ENCODE measurements at places on chromosomes 6 and 20.

DNA sequence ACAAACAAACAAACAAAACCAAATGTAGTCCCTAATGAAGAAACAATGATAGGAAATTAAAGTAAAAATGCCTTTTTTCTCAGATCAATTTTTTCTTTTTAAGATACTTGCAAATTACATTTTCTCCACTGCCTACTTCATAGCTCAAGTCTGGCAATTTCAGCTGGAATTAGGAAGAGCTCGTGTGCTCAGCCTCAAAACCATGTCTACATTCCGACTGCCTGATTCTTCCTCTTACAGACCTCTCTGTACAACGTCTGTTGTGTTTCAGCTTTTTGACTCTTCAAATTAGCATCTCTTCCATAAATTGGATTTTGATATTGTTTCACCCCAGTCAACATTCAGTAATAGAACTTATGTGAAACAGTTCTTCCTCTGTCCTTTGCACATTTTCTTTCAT, 9.3 kb upstream of the EDN1 start:
- H3K27ac ChIP-seq, result no peak overlapping the region
- no peak overlapping the region for H3K4me3 ChIP-seq
- peaks cover 26% of the 10 kb centered on the region for H3K27me3 ChIP-seq
- DNase-seq, result no peak

DNA sequence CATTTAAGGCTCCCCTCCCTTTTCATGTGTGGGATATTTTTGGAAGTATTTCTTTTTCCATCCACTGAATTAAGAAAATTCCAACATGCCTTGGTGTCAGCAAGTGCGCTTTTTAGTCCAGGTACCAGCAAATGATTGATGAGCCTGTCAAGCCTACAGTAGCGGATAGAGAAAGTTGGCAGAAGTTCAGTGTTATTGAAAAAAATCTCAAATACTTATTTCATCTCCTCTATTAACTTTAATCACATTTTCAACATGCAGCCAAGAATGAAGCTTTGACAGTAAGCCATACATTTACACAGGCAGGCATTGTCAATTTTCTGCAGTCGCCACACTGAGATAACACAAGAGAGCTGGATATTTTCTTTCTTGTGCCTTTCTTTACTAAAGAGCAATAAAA, 50.4 kb downstream of the BLOC1S5 start:
- peaks cover 37% of the 10 kb centered on the region for H3K36me3 ChIP-seq
- no peak for DNase-seq
- no peaks in the 10 kb centered on the region for H3K27me3 ChIP-seq
- H3K4me3 ChIP-seq, result no peak overlapping the region

GRCh38 chr6:42366999-42367352, 84.8 kb downstream of the TRERF1 start:
- peak overlapping the region; percentile 71 for H3K4me3 ChIP-seq
- H3K27ac ChIP-seq, result peak overlapping the region; percentile 93
- peaks cover 71% of the 10 kb centered on the region for H3K4me1 ChIP-seq
- no peak for DNase-seq
- no peaks in the 10 kb centered on the region for H3K27me3 ChIP-seq
- peaks cover 10% of the 10 kb centered on the region for H3K36me3 ChIP-seq

DNA sequence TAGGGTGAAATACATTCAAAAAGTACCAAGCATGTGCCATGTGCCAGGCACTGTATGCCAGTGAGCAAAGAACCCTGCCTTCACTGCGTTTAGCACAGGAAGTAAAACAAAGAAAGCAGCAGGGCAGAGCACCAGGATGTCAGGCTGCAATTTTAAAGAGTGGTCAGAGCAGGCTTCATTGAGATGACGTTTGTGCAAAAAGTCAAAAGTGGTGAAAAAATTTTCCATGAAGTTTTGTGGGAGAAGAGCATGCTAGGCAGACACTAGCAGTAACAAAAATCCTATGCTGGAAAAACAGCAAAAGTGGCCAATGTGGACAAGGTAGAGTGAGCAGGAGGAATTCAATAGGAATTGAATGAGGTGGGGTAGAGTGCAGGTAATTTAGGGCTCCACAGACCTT, 31.3 kb downstream of the AKIRIN2 start:
- H3K4me3 ChIP-seq, result no peak overlapping the region
- H3K27ac ChIP-seq, result peak overlapping the region; percentile 42
- peaks cover 12% of the 10 kb centered on the region for H3K4me1 ChIP-seq

DNA sequence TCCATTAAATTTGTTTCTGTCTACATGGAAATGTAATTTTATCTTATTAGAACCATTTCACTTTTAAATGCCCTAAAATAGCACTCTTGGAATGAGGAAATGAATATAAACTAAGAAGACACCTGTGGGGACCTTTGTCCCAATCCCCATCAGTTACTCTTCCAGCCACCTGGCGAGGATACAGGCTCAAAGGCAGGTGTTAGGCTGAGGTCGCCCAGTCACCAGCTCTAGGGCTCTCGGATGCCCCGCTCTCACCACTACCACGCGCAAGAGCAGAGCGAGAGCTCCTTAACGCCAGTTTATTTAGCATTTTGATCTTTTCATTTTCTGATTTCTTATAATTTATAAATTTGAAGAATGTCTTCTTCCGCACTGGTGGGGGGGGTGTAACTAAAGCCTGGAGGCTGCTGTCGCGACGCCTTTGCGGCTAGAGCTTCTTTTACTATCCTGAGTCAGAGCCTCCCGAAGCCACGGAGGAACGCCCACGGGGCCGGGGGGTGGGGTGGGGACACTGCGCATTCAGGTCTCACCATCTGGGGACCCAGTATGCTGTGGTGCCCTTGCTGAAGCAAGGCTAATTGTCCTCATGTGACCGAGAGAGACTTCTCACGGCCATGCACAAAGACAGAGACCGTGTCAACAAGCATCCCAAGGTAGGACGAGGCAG, 38.7 kb upstream of the AFDN start:
- no peaks in the 10 kb centered on the region for H3K4me1 ChIP-seq
- no peak overlapping the region for H3K4me3 ChIP-seq
- no peak for DNase-seq

DNA sequence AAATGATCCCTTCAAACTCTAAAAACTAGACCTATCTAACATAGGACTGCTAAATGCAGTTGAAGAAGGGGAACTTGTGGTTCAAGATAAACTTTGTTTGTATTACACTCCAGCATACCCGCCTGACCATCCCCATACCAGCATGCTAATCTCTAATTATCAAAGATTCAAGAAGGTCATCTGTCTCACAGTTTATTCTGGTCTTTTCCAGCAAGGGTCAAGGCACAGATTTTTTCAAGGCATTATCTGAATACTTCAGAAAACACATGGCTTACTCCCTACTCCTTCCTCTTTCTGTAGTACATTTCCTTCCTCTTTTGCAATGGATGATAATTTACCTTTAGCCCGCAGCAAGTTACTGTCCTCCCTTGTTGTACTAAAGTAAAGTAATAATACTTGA, 174.1 kb downstream of the PKHD1 start:
- no peak overlapping the region for H3K27ac ChIP-seq
- peaks cover 9% of the 10 kb centered on the region for H3K27me3 ChIP-seq
- H3K4me3 ChIP-seq, result no peak overlapping the region
- H3K4me1 ChIP-seq, result no peaks in the 10 kb centered on the region
- DNase-seq, result no peak

DNA sequence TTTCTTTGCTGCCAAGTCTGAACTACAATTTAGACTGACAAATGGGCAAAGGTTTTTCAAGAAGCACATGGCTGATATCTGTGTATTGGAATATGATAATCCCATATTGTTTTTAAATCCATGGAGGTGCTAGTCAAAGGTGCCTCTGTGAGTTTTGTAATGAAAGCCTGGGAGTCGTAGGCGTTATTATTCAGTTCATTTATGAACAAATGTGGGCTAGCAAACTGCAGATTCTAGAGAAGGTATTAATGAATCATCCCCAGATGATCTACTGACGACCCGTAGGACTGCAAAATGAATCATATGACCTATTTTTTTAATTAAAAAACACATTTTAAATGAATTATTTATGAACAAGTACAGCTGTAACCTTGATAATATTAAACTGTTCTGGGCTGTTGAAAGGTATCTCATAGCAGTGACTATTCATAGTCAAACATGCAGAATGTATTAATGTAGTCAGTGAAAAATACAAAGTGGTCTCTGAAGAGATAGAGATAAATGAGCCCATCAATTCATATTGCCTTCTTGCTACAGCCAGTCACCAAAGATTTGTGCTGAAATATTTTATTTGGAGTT, 1317.8 kb upstream of the MAP3K7 start:
- no peaks in the 10 kb centered on the region for H3K36me3 ChIP-seq
- no peak overlapping the region for H3K27ac ChIP-seq
- no peak overlapping the region for H3K4me3 ChIP-seq
- H3K27me3 ChIP-seq, result no peaks in the 10 kb centered on the region
- DNase-seq, result no peak

DNA sequence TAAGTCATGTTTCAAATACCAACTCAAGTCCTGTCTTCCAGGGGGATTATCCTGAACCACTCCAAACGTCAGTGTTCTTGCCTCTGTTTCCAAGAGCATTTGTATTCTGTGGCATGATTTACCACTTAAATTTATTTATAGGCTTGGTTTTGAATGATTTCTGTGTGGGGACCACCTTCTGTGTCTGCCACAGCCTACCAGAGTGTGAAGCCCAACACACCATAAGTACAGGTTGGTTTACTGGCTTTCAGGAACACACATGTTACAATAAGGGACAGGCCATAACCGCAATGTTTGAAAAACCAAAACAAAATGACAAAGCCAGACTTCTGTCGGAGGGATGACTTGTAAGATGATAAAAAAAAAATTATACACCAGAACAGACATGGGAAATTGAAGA, 56.5 kb upstream of the MAP3K7 start:
- H3K4me3 ChIP-seq, result no peak overlapping the region
- no peak for DNase-seq
- H3K27me3 ChIP-seq, result peaks cover 25% of the 10 kb centered on the region
- no peaks in the 10 kb centered on the region for H3K36me3 ChIP-seq
- no peak overlapping the region for H3K27ac ChIP-seq

GRCh38 chr6:112338166-112338709, 8.9 kb upstream of the RFPL4B start:
- H3K4me1 ChIP-seq, result no peaks in the 10 kb centered on the region
- no peaks in the 10 kb centered on the region for H3K36me3 ChIP-seq
- no peak for DNase-seq

DNA sequence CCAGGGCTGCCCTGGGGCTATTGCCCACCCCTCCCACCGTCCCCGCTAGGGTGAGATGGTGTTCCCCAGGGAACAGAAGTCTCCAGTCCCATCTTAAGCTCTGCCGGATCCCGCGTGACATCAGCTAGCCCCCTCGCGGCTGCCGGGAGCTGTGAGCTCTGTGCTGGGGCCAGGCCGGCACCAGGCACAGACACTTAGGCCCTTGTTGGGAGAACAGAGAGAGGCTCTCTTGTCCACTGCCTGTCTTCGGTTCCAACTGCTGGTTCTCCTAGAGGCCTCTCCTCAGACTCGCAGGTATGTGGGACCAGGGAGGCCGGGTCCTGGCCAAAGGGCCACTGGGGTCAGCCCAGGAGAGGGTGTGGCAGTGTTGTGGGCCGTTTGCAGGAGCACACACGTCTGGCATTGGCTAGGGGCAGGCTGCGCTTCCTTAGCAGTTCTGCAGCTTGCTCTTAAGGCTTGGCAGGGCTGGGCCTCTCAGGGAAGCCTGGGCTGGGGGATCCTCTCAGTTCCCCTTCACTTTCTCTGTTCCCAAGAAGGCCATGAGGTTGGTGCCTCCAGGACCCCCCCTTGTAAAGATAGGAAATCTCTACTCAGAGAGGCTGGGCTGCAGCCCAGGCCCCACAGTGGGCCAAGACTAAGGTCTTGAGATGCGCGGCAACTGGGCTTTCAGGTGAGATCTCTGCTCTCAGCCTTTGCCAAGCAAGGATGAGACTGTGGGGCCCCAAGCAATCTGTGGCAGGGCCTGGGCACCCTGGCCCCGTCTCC, 6.3 kb downstream of the SGK2 start:
- no peaks in the 10 kb centered on the region for H3K27me3 ChIP-seq
- no peak overlapping the region for H3K4me3 ChIP-seq

DNA sequence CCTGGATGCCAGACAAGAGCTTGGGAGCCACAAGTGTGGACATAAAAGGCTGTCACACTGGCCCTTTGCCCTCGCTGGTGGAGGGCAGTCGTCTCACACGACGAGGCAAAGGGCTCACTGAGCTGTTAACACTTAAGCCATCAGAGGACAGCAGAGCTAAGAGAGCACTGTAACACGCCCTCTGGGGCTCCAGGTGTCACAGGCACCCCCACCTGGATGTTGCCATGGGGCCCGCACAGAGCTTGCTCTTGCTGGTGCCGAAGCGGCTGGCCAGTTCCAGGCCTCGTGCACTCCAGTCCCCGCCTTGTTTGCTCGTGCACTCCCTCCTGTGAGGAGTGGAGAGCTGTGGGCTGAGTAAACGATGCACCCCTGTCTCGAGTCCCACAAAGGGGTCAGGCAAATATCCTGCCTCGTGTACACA, 37.4 kb downstream of the SLC35D3 start:
- peaks cover 6% of the 10 kb centered on the region for H3K4me1 ChIP-seq
- DNase-seq, result no peak
- peaks cover 33% of the 10 kb centered on the region for H3K27me3 ChIP-seq
- H3K4me3 ChIP-seq, result no peak overlapping the region
- no peak overlapping the region for H3K27ac ChIP-seq

- no peak for DNase-seq
- H3K4me3 ChIP-seq, result no peak overlapping the region
- H3K27ac ChIP-seq, result no peak overlapping the region
Measured at GRCh38 chr6:123551939-123552707, 84.6 kb downstream of the TRDN start.

DNA sequence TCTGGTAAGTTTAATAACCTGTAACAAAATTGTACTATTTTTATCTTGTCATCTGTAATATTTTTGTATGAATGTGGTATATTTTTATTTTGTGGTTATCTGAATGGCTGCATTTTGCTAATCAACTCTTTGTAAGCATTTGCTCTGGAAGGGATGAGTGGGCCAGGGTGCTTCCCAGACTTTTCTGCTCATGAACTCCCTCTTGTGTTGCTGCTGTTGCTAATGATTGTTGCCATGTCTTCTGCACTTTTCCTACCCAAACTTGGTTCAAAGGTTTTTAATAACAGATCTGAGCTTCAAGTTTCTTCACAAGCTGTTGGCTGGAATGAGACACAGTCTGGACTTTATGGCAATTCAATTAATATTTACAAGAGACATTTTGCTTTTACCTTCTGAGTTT, 1005.7 kb downstream of the HACE1 start:
- no peaks in the 10 kb centered on the region for H3K36me3 ChIP-seq
- no peaks in the 10 kb centered on the region for H3K27me3 ChIP-seq
- H3K4me1 ChIP-seq, result no peaks in the 10 kb centered on the region
- H3K27ac ChIP-seq, result no peak overlapping the region
- no peak overlapping the region for H3K4me3 ChIP-seq
- DNase-seq, result no peak

DNA sequence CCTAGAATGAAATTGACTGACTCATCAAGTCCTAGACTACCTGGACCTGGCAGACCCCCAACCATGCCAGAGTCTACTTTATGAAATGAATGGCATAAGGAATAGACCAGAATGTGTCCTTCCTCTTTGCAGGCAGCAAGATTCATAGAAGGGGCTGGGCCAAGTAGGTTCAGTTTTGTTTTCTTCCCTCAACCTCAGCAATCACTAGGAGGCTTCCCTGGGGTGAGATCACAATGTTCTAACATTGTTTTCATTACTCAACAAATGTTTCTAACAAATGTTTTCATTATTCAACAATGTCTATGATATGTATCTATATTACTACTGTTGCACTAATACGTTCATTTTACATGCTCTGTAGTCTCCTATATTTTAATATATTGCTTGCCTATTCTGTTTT, 8.4 kb upstream of the FAM162B start:
- H3K27me3 ChIP-seq, result peaks cover 41% of the 10 kb centered on the region
- H3K4me3 ChIP-seq, result no peak overlapping the region
- H3K4me1 ChIP-seq, result no peaks in the 10 kb centered on the region
- H3K27ac ChIP-seq, result no peak overlapping the region
- DNase-seq, result no peak
- no peaks in the 10 kb centered on the region for H3K36me3 ChIP-seq

- no peaks in the 10 kb centered on the region for H3K4me1 ChIP-seq
- no peaks in the 10 kb centered on the region for H3K27me3 ChIP-seq
- H3K4me3 ChIP-seq, result no peak overlapping the region
- no peak overlapping the region for H3K27ac ChIP-seq
- H3K36me3 ChIP-seq, result no peaks in the 10 kb centered on the region
Measured at GRCh38 chr20:12984069-12984765, 24.6 kb upstream of the SPTLC3 start.
